ENCODE measurements at places on chromosomes 13 and 19.

DNA sequence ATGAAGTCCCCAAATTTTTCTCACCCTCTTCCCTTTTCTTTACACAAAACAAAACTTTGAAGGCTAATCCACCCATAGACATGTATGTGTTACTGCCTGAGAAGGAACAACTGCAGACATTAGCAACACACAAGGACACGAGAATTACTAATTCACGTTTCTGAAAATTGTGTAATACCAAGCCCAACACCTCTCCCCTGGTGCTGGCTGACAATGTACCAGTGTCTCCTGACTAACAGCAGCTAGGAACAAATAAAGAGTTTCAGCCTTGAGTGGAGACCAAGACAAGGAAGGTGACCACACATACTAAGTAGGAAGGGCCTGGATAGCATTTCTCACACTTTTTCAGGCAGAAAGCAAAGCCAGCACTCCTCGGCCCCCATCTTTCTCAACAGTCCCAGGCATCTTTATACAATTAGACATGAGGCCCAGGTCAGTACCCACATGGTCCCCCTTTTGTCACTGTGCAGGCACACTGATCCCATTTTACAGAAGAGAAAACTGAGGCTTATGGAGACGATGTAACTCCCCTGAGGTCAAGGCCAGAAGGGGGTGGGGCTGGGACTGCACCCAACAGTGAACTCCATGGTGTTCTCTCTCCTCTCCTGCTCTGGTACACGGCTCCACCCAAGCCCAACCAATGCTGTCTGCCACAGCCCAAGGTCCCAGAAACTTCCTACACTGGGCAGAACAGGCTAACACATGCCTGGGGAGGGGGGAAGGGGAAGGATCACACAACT is 8.7 kb downstream of the BRD4 start:
- no peak for DNase-seq

DNA sequence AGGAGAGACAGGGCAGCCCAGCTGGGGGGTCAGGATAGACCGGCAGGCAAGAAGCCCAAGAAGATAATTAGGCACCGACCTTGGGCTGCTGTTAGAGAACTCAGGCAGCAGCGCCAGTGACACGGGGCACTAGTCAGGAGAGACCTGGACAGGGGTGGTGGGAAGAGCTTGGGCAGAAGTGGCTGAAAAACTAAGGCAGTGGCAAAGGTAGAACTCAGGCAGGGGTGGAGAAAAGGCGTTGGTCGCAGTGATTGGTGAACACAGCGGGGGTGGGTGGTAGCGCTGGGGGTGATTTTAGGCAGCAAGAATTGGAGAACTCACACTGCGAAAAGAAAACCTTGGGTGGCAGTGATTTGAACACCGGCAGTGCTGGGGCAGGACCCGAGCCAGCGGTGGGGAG is 4.3 kb downstream of the CCER2 start:
- no peak for DNase-seq

GRCh38 chr13:21034603-21035191 is 26.7 kb downstream of the LATS2 start:
- DNase-seq = peak; percentile 21

DNA sequence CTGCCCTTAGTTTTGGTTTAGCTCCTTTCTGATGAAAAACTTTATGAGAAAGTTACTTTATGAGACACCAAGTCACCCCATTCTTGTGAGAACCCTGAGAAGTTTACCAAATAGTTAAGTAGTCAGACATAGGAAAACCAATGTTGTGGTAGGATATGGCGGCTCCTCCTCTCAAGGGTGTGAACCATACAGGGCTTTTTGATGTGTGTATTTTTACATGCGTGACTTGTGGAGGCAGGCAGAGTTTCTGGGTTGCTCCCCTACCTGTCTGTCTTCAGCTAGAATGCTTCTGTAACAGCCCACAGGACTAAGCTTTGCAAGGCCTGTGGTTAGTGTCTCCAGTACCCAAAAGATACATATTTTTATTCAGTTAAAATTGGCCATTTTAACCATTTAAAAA is 18.3 kb downstream of the UBAC2 start:
- DNase-seq = no peak

GRCh38 chr13:90232291-90232690 is 1115.2 kb upstream of the MIR17HG start:
- DNase-seq = no peak

- no peak for DNase-seq
Observed at GRCh38 chr19:7759156-7759555, 3.9 kb upstream of the CLEC4M start.

- DNase-seq = no peak
Observed at GRCh38 chr13:78712831-78713230, 53.9 kb upstream of the OBI1 start.

DNA sequence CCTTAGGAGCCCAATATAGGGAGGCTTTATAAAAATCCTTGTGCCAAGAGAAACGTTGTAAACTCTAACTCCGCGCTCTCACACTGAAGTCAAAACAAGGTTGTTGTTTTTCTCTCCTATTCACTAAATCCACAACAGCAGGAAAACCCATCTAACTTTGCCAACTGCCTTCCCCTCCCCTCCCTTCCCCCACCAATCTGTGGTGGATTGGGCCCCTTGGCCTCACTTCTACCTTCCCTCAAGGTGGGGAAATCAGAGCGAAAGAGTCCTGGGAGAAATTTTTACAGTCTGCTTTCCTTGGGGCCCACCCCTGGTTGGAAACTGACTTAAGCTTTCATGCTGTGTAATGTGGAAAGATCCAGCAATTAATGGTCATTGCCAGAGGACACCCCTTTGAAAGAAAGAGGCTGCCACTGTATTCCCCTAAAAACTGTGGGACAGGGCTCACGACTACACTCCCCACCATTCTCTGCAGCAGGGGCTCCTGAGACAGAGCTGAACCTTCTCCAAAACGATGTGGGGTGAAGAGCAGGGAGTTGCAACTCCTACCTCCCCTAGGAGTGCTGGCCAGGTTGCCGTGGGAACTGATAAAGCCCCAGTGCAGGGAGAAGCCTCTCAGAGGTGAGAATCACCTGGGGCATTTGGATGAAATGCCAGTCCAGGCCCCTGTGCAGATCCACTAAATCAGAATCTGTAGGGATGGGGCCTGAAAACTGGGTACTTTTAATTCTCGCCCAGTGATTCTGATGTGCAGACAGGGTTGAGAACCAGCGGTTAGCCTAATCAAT is 1.1 kb downstream of the DHRS12 start:
- DNase-seq = no peak

DNA sequence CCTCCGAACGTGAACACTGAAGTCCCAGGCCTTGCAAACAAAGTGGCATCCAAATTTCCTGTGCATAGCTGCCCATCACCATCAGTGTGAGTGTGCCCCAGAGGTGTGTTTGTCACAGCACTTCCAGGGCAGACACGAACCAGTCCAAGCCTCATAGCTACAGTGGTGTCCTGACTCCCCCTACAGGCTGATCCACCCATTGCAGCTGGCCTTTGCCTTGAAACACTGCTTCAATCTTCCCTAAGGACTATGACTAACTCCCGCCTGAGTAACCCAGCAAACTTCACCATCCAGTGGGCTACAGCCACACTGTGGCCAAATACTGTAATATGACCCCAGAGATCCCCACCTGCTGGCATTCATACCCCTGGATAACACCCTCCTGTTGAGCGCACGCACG is 3.9 kb downstream of the ZNF266 start:
- peak; percentile 10 for DNase-seq

GRCh38 chr13:39499604-39500003 is 103.4 kb downstream of the LHFPL6 start:
- no peak for DNase-seq

GRCh38 chr13:100214886-100215285 is 126.0 kb downstream of the PCCA start:
- no peak for DNase-seq

DNA sequence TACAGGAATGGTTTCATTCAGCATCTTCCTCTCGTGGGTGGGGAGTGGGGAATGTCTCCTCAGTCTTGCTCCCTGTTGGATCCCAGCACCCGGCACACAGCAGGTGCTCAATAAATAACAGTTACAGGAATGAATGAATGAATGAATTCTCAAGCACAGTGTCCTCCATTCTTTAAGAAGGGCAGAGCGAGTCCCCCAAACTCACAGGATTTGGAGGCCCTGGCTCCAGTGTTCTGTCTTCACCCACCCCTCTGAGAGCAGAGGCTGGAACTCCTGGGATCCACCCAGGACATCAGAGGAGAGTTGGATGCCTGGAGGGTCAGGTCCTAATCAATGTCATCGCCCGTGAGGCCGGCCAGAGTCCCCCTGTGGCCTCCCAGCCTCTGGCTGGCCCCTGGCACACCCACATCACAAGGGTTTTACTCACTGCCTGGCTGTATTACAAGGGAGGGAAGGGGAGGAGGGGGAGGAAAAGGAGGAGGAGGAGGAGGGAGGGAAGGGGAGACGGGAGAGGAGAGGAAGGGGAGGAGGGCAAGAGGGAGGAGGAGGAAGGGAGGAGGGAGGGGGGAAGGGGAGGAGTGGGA is 8.7 kb upstream of the CREB3L3 start:
- DNase-seq = no peak

DNA sequence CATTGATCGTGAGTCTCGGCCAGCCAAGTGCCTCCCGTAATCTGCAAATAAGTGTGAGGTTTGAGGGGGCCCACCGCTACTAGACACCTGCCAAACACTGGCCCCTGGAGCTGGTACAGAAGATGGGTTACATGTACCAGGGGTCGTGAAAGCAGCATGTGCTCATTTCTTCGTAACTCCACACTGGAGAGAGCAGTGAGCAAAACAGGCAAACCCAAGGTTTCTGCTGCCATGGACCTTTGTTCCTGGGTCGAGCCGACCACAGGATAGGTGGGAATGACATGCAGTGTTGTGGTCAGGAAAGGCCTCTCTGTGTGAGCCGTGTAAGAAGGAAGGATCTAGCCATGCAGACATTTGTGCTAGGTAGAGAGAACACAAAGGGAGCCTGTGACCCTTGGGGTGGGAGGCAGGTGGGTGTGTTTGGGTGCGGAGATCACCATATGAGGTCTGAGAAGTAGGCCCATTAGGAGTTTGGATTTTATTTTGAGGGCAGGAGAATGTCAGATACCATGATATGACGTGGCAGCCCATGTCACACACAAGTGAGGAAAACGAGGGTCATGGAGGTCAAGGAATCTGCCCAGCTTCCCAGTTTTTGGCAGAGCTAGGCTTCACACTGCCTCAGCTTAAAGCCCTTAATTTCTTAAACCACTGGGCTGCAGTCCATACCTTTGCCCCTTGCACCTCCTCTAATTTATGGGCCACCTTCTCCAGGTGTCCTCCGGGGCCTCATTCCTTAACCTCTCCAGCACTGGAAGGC is 919 bp downstream of the GTF3A start:
- peak; percentile 26 for DNase-seq

- no peak for DNase-seq
Observed at GRCh38 chr13:114263578-114263977, 17.8 kb upstream of the UPF3A start.

DNA sequence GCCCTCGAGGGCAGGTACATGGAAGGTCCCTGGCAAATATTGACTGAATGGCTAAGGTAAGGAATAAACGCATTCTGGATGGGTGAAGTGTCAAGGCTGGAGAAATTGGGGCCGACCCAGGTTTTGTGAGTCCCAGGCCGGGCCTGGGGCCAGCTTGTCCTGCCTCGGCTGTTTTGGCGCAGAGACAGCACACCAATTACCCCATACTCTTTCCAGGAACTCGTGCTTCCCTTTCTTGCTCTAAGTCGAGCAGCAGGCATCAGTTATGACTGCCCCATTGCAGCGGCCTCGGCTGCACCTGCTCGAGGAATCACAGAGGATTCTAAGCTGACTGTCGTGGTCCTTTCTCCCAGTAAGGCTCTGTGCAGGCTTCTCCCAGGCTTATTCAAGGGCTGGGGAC is 67.1 kb downstream of the ZNF536 start:
- DNase-seq = no peak

- DNase-seq = no peak
Observed at GRCh38 chr19:14370169-14370939, 10.9 kb upstream of the ADGRE5 start.

DNA sequence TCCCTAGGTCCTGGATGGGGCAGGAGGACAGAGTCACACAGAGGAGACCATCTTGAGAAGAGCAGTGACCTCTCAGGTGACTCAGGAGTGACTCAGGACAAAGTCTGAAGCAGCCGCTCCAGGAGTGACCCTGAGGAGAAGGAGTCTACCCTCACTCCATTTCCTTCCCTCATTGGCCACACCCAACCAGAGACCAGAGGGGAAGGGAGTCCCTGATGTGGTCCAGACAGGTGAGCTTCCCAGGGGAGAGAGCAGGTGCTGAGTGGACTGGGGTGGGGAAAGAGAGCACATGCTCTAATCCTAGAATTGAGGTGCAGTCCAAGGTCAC is 75.5 kb upstream of the MEDAG start:
- DNase-seq = no peak

GRCh38 chr13:49528161-49528560 is 32.4 kb downstream of the PHF11 start:
- no peak for DNase-seq

DNA sequence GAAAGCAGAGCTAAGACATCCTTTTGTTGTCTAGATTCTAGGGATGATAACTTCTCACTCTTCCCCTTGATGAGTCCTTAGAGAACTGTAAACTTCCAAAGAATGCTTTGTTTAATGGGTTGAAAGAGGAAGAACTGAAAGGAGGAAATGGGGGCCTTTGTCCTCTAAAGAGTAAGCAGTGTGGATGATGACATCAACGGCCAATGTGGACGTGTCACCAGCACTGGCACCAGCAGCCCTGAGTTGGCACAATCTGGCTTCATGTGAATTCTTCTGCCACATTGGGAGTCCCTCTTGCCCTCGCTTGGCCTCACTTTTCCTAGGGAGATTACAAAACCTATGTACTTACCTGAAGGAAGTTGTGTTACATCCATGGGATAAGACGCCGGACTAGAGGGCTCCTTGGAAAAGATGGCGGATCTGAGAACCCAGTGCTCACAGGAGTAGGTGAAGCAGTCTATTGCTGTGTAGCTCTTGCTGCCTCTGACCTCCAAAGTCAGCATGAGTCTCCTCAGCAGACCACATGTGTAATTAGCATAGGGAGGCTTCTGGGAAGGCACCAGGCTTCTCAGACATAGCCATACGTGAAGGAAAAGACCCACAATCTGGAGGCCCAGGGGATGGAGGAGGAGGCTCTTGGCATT is 62.8 kb downstream of the RGCC start:
- DNase-seq = no peak

- no peak for DNase-seq
Observed at GRCh38 chr19:14059093-14059480, 2.8 kb downstream of the PALM3 start.

GRCh38 chr13:41434831-41435520 is 22.4 kb upstream of the RGCC start:
- no peak for DNase-seq

DNA sequence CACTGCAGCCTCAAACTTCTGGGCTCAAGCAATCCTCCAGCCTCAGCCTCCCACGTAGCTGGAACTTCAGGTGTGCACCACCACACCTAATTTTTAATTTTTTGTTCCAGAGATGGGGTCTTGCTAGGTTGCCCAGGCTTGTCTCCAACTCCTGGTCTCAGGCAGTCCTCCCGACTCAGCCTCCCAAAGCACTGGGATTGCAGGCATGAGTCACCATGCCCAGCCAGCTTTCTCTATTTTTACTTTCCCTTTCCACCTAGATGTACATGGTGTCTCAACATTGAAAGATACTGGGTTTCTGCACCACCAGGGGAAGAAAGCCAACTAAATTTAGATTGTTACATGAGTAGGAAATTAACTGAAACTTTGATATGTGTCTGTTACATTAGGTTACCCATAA is 13.8 kb upstream of the ZNF846 start:
- DNase-seq = no peak

All from cerebellar cortex (tissue), 1 donor.